ENCODE measurements at places on chromosomes 2 and 18. TPM values are rescaled to one million over a fixed set of nuclear protein-coding genes. Genes with fewer than 3 reads are reported as not detected.

The DLX1 gene
- total RNA-seq, result 5.7 TPM

DNA sequence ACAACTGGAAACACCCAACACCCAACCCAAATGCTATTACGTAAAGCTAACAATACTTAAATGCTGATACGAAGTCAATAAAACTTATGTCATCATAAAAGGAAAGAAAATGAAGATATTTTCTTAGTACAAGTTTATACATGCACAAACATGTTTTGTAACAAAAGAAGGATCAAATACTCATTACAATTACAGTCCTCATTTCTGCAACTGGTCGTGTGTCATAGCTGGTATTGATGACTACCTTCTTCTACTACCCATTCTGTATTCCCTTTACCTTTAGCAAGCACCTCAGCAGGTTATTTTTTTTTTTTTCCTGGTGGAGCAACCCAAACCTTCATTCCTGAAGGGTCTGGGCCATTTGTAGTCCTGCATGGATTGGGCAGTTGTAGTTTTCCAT is 1298.5 kb downstream of the SUCLG1 start:
- no peak for DNase-seq

The VIT gene
- total RNA-seq, result 7.9 TPM

- DNase-seq, result no peak
Observed at GRCh38 chr2:136057802-136058140, 60.2 kb downstream of the CXCR4 start.

The SCRN3 gene
- 30.1 TPM for total RNA-seq

DNA sequence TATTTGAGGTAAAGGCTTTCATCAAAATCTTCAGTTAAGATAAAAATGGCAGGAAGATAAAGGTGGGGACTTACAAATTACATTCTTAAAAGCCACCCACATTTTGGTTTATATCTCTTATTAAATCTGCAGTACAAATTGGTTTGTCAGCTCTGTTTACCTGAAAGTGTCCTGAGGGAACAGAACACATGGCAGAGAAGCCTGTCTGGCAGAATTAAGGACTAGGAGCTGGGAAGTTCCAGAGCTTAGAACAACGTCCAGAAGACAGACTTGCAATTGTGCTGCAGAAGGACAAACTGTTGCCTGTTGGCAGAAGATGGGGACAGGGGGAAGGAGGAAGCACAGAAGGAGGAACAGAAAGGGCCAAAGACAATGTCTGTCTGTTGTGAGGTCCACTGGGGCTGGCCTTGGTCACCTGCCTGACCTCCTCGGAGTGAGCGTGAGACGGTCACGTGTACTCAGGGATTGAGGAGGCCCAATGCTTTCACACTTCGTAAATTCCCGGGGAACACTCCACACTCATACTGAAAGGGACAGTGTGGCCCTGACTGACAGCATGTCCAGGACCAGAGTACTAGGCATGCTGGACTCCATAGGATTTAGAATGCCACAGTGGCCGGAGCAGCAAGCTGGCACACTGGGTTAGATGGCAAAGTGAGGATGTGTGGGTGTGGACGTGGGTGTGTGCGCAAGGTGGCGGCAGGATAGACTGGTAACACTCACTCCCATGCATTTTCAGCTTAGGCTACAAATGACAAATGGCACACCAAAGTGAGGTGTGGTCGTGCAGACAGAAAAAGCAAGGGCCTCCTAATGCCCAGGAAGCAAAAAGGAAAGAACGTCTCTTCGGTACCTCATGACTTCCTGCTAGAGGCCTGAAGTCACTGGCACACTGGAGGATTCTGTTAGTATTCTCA is 210.9 kb upstream of the REV1 start:
- DNase-seq, result no peak

GRCh38 chr2:181104512-181105115 is 124.2 kb downstream of the UBE2E3 start:
- no peak for DNase-seq

The SLC16A14 gene
- total RNA-seq, result 2.1 TPM

The SULT1C2 gene
- total RNA-seq, result not detected

GRCh38 chr2:127625572-127625951 is 20.4 kb upstream of the GPR17 start:
- no peak for DNase-seq

The MAPRE3 gene
- 4.8 TPM for total RNA-seq

- no peak for DNase-seq
Observed at GRCh38 chr2:100107906-100108647, 34.3 kb downstream of the AFF3 start.

GRCh38 chr18:72154926-72155325 is 389.2 kb downstream of the CBLN2 start:
- DNase-seq, result no peak

GRCh38 chr2:28997847-28998735 is 17.0 kb downstream of the TOGARAM2 start:
- DNase-seq, result no peak

The CCL20 gene
- total RNA-seq, result 1.5 TPM

DNA sequence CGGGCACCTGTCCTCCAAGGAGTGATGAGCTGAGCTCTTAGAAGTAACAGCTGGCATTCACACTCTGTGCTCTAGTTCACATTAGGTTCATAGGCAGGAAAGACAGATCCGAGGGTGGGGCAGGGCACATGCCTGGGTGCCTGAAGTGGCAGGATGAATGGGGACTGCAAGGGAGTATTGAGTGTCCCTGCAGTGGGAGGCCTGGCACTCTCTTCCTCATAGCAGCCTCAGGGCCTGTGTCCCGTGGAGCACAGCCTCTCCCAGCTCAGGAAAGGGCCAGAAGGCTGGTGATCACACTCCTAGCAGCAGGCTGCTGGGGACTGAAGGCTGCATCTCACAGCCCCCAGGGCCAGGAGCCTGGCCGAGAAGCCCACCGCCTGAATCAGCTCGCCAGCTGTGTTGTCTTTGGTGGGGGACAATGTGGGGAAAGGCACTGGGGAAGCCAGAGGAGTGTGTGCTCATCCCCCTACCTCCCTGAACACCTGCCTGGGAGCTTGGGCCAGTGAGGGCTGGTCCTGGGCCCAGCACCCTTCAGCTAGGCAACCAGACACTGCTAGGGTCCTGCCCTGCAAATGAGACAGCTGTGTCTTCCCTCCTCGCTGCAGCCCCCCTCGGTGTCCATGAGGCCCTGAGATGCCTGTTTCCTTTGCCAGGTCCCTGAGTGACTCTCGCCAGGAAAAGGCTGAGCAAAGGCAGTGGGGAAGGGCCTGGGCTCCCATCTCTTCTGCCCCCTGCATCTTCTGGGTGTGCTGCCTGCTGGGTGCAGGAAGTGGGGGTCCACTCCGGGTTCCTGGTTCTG is 48.2 kb upstream of the HS6ST1 start:
- no peak for DNase-seq

- DNase-seq, result no peak
Observed at GRCh38 chr2:58039170-58039611, 7.4 kb upstream of the VRK2 start.

The RGPD8 gene
- total RNA-seq, result 7.9 TPM

DNA sequence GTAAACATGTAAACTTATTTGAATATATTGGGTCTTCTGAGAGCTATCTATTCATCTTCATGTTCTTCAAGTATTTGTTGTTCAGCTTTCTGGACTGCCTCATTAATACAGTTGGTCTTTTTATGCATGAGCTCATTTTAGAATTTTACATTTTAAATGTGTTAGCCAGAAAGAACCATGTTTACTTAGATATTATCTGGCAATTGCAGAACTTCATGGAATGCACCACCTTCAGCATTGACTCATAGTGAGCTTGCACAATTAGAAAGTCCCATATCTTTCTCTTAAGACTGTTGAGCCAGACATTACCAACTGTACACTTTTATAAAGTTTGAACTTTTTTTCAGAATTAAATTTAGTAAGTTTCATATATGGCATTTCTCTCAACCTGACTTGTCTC is 536.7 kb downstream of the RIT2 start:
- DNase-seq, result peak; percentile 1

DNA sequence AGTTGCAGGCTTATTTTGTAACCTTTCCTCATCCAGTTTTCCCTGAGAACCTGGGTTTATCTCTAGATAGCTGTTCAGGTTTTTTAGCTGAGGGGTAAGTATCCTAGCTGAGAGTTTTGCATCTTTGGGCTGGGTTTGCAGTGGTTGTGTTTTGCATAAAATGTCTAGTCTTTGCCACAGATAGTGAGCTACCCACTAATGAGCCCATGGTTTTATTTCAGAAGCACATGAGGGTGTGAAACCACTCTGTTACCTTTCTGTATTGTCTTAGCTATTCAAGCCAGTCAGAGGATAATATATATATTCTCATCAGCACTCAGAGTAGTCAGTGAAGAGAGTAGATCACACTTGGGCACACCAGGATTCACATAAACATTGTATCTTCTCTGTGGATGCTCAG is 24.6 kb upstream of the TXNDC2 start:
- DNase-seq, result no peak

- no peak for DNase-seq
Observed at GRCh38 chr2:217593732-217594131, 409.1 kb downstream of the TNS1 start.

DNA sequence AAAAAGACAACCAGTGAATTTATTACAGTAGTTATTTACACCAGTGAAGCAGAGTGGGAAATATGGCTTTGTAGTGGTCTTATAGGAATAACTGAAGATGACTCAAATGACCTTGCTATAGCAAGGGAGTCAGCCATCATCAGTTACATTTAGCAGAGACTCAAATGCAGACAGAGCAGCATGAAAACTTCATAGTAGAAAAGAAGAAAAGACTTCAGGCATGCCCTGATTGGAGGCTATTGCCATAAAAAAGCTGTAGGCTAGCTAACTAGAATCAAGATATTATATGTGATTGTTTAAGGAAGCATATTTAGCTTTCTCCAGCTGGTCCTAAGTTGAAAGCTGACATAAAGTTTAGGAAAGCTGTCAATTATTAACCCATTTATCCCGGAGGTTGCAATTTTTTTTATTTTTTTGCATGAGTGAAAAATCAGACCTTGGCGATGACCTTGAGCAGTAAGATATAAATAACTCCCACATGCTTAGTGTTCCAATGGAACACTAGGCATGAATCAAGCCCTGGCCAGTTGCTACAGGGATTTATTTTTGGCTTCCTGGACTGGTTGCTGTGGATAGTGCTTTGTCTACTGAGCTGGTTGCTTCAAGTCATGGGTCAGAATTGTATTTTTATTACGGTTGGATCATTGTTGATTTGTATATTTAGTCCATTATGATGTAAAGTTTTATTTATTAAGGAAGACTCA is 675.6 kb upstream of the VRK2 start:
- DNase-seq, result peak; percentile 41

DNA sequence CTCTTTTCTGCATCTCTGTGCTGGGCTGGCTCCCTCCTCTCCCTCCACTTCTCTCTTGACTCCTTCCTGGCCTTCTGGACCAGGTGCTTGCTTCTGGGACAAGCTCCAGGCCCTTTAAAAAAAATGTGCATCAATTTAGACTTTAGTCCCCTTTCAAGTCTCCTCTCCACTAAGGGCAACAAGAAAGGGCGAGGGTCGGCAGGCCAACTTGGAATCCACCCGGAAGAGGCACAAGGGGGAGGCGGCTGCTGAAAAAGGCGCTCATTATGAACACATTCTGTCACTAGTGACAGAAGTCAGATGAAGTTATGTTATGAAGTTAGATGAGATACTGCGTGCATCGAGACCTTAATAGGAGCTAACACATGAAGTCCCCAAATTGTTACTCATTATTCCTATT is 13.6 kb upstream of the RHOB start:
- no peak for DNase-seq

The MEIS1 gene
- total RNA-seq, result 7.4 TPM

The METTL21A gene
- total RNA-seq, result 35.5 TPM

- DNase-seq, result no peak
Observed at GRCh38 chr18:35728676-35729075, 147.1 kb downstream of the GALNT1 start.

GRCh38 chr18:9055185-9055584 is 47.3 kb upstream of the NDUFV2 start:
- no peak for DNase-seq

DNA sequence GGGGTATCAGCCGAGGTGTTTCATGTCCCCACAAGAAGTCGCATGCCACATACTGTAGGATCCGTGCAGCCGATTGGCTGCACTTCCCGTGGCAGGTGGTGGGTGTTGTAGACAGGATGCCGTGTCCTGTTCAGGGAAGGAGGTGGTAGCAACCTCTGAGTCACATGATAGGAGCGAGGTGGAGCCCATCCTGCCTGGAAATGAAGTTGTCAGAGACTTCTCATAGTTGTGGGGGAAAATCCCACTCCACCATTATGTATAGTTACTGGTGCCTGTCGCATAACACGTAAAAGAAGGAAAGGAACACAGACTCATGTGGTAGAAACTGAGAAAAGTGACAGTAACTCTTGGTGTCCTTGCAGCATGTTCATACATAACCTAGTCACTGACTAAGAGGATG is 91.4 kb upstream of the IL1R2 start:
- DNase-seq, result no peak

The UPP2 gene
- total RNA-seq, result not detected

The SERPINB3 gene
- not detected for total RNA-seq

The CIDEA gene
- total RNA-seq, result not detected

DNA sequence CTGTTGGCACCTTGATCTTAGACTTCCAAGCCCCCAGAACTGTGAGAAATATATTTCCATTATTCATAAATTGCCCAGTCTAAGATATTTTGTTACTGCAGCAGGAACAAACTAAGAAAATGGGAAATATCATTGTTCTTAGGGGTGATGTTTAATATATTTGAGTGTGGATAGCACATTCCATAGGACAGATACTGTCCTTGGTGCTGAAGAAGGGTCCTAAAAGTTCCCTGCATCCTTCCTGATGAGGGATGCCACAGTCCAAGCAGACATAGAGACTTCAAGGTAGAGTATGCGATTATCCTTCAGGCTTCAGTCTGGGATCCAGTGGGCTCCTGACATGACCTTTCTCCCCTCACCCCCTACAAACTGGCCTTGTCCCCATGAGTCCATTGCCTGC is 689.0 kb downstream of the TDRD15 start:
- no peak for DNase-seq

DNA sequence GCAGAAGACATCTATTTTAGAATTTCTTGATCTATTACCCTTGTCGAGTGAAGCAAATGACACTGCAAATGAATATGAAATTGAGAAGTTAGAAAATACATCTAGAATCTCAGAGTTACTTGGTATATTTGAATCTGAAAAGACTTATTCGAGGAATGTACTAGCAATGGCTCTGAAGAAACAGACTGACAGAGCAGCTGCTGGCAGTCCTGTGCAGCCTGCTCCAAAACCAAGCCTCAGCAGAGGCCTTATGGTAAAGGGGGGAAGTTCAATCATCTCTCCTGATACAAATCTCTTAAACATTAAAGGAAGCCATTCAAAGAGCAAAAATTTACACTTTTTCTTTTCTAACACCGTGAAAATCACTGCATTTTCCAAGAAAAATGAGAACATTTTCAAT is 370.4 kb downstream of the XIRP2 start:
- no peak for DNase-seq

All from MG63 (cell line).